ENCODE measurements at places on chromosomes 7 and 10. TPM values are rescaled to one million over a fixed set of nuclear protein-coding genes. Genes with fewer than 3 reads are reported as not detected.

IKZF5 gene
- 10.8 TPM for total RNA-seq

TCAF1 gene
- 55.5 TPM for total RNA-seq

PLA2G12B gene
- total RNA-seq, result 0.36 TPM

TMEM168 gene
- total RNA-seq, result 15.6 TPM

ZNF273 gene
- 3.1 TPM for total RNA-seq

CLDN12 gene
- total RNA-seq, result 36.5 TPM

ITIH2 gene
- total RNA-seq, result not detected

NKX2-3 gene
- total RNA-seq, result not detected

MYL10 gene
- not detected for total RNA-seq

EPHA1 gene
- not detected for total RNA-seq

INHBA gene
- total RNA-seq, result 0.19 TPM

SLC16A12 gene
- 5.8 TPM for total RNA-seq

FAM53B gene
- total RNA-seq, result 32.7 TPM

SPDYE6 gene
- not detected for total RNA-seq

GDF10 gene
- total RNA-seq, result 0.25 TPM

FRMD4A gene
- total RNA-seq, result 19.5 TPM

IL15RA gene
- total RNA-seq, result 11.1 TPM

FGFR2 gene
- total RNA-seq, result 0.13 TPM

TACR2 gene
- total RNA-seq, result 0.39 TPM

DNAJC9 gene
- total RNA-seq, result 7.0 TPM

HMX3 gene
- not detected for total RNA-seq

HHEX gene
- total RNA-seq, result 14.0 TPM

ENTPD1 gene
- total RNA-seq, result 23.2 TPM

FOXP2 gene
- 1.1 TPM for total RNA-seq

NPSR1 gene
- total RNA-seq, result not detected

XPNPEP1 gene
- 77.0 TPM for total RNA-seq

TBC1D12 gene
- total RNA-seq, result 4.7 TPM

OPN1SW gene
- total RNA-seq, result not detected

DDC gene
- not detected for total RNA-seq

SPDYE16 gene
- total RNA-seq, result not detected
